NCI-H1048 (cell line): ENCODE measurements at places on chromosomes 13 and 19.
A peak's percentile ranks its signal among the peaks of the same experiment; 100 is the strongest.

GRCh38 chr13:49303533-49304252 is 56.0 kb downstream of the CDADC1 start:
- no peak for DNase-seq

- no peak for DNase-seq
Observed at GRCh38 chr13:45195421-45195820, 5.4 kb downstream of the KCTD4 start.

- no peak for DNase-seq
Observed at GRCh38 chr13:31853643-31854326, 114.5 kb downstream of the RXFP2 start.

DNA sequence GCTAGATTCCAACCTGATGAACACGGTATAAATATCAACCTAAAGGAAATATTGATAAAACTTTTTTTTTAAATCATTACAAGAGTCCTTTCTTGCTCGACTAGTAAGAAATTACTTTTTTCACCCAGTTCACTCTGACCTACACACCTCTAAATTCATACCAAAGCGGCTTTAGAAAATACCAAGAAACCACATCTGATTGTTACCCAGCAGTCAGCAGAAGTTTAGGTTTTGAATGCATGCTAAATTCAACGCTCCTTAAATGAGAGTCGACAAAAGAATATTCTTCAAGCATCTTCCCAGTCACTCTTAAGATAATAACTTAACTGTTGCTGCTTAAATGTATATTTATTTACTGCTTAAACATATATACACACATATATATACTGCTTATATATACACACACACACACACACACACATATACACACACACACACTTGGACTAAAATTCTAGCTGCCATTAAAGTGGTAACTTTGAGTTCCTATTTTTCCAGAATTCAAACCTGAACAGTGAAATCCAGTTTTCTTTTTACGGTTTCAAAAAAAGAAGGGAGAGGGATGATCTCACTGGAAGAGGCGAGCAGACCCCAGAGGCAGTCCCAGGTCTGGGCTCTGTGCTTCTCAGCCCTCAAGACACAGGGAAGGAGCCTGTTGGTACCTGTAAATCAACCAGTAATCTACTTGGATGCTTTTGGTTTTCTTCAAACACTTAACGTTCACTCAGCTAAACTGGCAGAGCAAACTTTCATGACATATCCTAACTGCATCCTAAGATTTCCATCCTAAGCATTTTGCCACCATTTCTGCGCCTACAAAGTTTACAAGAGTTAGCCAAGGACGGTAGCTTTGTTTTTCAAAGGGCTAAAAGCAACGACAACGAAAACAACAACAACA is 1.7 kb downstream of the STK24 start:
- no peak for DNase-seq

GRCh38 chr19:18152817-18153555 is at the start of gene PIK3R2:
PIK3R2 (plus strand) TSS chr19:18153163; CDS start chr19:18155880, 2,717 bp downstream.
- DNase-seq, result peak; percentile 91

GRCh38 chr13:114066956-114067355 is 65.5 kb downstream of the RASA3 start:
- no peak for DNase-seq

- DNase-seq, result no peak
Observed at GRCh38 chr19:16849168-16849567, 20.0 kb downstream of the SIN3B start.
